ENCODE measurements at places on chromosomes 5 and 9.

DNA sequence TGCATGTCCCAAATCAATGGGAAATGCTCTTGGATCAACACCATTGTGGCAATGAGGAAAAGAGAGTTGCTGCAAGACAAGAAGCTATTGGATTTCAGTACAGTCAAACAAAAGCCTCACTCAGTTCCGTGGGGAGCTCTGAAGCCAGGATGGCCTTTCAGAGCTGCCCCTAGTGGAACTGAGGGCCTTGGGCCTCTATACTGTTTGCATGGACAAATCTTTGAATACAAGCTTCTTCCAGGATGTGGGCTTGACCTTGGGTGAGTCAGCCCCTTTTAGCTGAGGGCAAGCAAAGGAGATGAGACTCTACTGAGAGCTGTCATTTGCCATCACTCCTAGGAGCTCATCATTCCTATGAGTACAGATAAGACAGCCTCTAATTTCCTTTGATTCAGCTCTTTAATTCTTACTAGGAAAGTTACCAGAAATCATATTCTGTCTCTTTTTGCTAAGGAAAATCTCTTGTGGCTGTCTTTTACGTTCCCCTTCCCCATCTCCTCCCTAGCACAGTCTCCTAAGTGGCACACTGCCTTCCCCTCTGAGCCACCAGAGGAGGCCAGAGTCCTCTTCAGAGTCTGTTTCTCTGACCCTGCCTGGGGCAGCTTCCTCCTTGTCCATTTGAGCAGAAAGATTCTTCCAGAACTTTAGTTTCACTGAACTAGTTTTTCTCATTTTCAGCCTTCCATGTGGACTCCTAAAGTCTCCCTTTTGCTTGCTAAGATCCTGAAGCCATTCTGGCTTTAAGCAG lies 168.8 kb upstream of the POC5 start:
- DNase-seq = no peak

DNA sequence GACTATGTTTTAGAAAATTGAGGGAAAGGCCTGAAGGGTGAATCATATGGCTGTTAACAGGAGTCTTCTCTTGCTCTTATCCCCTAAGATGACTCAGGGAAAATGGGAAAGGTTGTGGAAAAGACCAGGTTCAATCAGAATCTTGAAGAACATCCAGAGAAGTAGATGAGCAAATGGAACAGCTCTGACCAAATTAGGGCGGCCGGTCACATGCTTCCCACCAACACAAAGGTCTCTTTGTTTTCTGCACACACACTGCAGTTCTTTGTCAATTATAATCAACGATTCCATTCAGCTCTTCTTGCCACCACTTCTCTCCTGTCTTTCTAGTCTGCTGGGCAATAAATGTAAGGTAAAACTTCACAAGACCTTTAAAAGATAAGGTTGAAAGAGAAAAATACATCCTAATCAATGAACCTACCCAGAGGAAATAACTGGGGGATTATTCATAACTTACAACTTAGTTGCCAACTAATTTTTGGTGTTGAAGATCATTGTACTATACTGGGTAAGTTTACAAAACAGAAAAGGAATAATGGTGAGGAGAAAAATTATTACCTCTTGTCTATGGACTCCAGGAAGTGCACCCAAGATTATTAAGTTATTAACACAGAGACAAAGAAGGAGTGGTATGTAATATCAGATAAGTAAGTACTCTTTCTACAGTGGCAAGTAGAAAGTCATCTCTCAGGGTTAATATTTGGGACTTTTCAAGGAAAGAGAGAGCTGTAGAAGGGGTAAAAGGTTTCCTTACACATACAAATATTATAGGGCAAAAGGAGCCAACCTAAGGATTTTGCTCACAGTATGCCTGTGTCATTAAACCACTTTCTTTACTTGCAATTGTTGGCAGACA lies 441.9 kb upstream of the PIK3R1 start:
- DNase-seq = no peak

- DNase-seq = no peak
Measured at GRCh38 chr9:95515272-95516113, 1.3 kb downstream of the PTCH1 start.

- no peak for DNase-seq
Measured at GRCh38 chr9:68746525-68746924, 41.5 kb downstream of the PIP5K1B start.

- DNase-seq = no peak
Measured at GRCh38 chr9:131441441-131441840, 47.6 kb downstream of the PRRC2B start.

DNA sequence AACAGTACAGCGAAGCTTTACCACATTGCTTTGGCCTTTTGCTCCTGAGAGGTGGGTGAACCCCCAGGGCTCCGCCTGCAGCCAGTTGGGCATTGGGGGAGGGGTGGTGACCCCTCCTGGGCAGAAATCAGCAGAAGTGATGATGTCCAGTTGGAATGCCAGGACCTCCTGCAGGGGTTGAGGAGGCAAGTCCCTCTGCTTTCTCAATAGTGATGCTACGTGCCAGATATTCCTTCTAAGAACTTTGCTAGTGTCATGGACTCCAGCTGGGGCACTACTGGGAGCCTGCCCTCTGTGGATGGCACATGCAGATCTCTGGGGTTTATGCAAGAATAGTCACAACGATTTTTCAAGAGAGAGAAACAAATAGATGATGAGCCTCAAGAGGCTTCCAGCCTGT lies 95.6 kb downstream of the NDFIP1 start:
- no peak for DNase-seq

DNA sequence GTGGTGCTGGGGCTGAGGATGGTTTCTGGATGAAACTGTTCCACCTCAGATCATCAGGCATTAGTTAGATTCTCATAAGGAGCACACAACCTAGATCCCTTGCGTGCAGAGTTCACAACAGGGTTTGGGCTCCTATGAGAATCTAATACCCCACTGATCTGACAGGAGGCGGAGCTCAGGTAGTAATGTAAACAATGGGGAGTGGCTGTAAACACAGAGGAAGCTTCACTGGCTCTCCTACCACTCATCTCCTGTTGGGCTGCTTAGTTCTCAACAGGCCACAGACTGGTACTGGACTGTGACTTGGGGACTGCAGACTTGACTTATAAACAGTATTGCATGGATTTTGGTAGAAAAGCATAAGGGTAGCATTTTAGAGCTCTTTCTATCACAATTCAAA lies 870.7 kb upstream of the CDH10 start:
- DNase-seq = no peak

- DNase-seq = no peak
Measured at GRCh38 chr5:148967783-148968182, 95.1 kb downstream of the SH3TC2 start.

GRCh38 chr9:127897193-127897692 lies 2.2 kb downstream of the ST6GALNAC6 start:
- no peak for DNase-seq

DNA sequence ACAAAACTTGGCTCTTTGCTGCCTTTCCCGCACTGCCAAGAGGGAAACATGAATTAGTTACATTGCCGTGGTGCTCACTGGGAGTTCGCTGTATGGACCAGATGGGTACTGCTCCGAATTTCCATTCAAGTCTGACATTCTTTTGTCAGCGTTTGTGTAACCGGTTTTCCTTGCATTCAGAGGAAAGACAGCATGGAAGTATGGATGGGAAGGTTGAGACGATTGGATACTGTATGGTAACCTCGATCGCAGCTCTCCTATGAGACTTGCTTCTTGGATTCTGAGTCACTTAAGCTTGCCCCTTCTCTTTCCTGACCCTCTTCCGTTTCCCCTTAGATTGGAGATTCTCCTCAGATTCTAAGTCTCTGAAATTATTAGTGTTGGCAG lies 625 bp upstream of the UBLCP1 start:
- no peak for DNase-seq

- DNase-seq = no peak
Measured at GRCh38 chr5:138849439-138849838, 25.7 kb downstream of the LRRTM2 start.

DNA sequence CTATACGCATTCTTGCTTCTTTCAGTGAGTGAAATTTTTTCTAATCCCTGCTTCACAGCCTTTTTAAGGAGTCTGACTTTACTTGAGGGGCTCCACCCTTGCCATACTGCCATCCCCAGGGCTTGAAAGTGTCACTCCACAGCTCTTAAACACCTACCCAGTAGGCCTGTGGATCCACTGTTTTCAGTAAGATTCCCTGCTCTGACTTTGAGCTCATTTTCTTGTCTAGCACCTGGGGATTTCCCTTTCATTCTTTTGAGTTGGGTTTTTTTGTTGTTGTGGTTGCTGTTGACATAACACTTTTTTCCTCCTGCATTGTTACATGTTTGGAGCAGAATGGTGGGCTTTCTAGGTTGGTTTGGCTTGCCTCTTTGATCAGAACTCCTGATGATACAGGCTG lies 23.6 kb downstream of the SREK1IP1 start:
- no peak for DNase-seq

GRCh38 chr5:116876240-116876840 lies 301.7 kb upstream of the SEMA6A start:
- DNase-seq = no peak

DNA sequence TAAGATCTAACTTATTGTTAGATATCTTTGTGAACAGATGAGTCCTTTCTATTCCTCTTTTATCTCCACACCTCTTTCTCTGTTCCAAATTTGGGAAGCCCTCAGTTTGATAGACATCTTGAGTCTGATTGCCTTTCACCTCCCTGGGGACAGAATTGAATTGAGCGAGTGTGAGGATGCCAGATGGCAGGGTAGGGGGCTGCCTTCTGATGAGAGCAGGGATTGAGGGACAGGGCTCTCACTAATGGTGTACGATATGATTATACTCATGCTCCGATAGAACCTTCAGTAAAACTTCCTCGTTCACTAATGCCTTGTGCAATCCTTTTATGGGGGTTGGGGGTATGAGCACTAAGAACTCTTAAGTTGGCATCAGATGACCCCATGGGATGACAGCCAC lies 172.1 kb upstream of the DAP start:
- no peak for DNase-seq

GRCh38 chr5:136155761-136156160 lies 23.1 kb downstream of the SMAD5 start:
- no peak for DNase-seq

DNA sequence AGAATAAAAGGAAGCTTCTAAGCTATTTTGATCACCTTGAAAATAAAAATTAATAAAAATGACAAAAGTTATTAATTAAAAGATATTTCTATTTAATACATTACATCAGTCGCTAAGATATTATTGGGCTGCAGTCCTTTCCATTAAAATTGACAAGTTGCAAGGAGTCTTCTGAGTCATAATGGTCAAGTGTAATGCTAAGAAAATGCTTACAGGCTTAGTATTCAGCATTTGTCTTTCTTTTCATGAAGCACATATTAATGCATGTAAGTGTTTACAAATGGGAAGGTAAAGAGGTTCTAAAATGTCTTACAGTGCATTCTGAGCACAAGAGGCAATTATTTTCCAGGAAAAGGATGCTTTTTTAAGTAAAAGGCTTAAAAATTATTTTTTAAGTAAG lies 17.3 kb downstream of the SPINK9 start:
- no peak for DNase-seq

- DNase-seq = no peak
Measured at GRCh38 chr5:122908662-122909061, 63.2 kb downstream of the SNX24 start.

GRCh38 chr5:172110921-172111851 lies 76.8 kb downstream of the STK10 start:
- peak; percentile 37 for DNase-seq

DNA sequence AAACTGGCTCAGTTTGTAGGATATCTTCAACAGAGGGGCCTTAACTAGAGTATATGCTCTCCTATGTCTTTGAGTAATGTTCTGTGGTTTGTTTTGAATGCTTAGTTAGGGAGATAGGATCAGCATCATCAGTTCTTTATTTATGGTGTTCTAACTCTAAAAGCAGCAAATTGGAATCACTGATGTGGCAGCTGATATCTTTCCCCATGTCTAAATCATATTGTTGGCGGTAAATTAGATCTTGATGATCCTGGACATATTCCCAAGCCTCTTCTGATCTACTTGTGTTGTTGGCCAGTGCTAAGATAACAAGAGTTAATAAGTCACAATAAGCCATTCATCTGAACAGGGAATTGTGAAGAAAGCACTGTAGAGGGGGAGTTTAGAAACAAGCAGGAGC lies 332.4 kb upstream of the DAB2 start:
- DNase-seq = no peak

GRCh38 chr9:93114169-93114983 lies 18.4 kb downstream of the CARD19 start:
- DNase-seq = no peak

GRCh38 chr5:126805063-126805462 lies 28.1 kb downstream of the LMNB1 start:
- no peak for DNase-seq

- DNase-seq = no peak
Measured at GRCh38 chr5:58153255-58153654, 306.6 kb downstream of the PLK2 start.

- DNase-seq = no peak
Measured at GRCh38 chr5:53257806-53258373, 148.3 kb upstream of the MOCS2 start.

GRCh38 chr5:68054638-68055037 lies 160.9 kb upstream of the PIK3R1 start:
- DNase-seq = no peak

DNA sequence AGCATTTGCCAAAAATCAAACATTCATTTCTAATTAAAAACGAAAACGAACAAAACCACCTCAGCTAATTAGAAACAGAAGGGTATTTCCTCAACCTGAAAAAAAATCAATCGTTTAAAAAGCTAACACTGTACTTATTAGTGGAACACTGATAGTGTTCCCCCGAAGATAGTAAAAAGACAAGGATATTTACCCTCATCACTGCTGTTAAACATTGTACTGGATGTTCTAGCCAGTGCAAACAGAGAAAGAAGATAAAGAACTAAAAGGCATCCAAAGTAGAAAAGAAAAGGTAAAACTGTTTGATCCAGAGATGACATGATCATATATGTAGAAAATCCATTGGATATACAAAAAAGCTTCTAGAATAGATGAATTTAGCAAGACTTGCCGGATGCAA lies 508.3 kb downstream of the DMRTA1 start:
- no peak for DNase-seq

DNA sequence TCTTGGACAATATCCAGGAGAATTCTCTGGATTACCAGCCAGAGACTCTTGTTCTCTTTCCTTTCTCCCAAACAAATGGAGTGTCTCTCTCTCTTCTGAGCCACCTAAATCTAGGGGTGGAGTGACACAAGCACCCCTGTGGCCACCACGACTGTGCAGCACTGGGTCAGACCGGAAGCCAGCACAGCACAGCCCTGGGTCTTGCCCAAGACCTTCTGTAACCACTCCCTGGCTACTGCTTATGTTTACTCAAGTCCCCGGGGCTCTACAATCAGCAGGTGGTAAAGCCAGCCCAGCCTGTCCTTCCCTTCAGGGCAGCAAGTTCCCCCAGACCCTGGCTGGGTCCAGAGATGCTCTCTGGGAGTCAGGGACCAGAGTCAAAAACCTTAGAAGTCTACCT lies 110.0 kb upstream of the TUT7 start:
- no peak for DNase-seq

GRCh38 chr9:134571326-134571931 lies 70.2 kb upstream of the COL5A1 start:
- no peak for DNase-seq

- DNase-seq = no peak
Measured at GRCh38 chr9:80954521-80954920, 734.8 kb downstream of the TLE1 start.
